ENCODE measurements at places on chromosomes 2 and 18.

DNA sequence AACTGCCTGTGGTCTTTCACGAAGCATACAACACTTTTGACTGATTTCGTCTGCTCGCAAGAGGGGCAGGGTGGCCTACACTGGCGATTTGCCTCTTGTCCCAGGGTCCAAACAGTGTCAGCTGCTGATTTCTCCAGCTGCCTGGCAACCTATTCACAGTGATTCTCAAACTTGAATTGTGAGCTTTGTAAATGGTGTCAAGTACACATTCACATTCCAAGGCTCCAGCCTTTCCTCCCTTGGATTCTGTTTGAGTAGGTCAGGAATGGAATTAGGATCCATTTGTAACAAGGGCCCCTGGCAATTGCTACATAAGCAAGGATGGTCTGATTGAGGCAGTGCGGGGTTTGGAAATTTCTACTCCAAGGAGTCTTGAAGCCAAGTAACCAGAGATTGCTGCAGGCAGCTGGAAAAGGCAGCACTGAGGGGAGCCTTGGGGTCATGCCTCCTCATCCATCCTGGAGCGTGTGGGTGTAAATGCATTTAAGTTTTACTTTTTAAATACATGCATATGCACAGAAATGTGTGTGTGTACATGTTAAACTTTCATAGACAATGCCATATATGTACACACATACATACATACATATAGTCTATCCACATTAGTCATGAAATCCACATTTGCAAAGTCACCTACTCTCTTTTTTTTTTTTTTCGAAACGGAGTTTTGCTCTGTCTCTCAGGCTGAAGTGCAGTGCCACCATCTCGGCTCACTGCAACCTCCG is 86.8 kb upstream of the UXS1 start:
- DNase-seq = peak; percentile 1

GRCh38 chr18:67995769-67996168 is 479.2 kb upstream of the DSEL start:
- DNase-seq = no peak

- no peak for DNase-seq
Observed at GRCh38 chr18:10274301-10274700, 180.1 kb upstream of the APCDD1 start.

GRCh38 chr2:137872577-137872976 is 91.7 kb upstream of the HNMT start:
- no peak for DNase-seq

DNA sequence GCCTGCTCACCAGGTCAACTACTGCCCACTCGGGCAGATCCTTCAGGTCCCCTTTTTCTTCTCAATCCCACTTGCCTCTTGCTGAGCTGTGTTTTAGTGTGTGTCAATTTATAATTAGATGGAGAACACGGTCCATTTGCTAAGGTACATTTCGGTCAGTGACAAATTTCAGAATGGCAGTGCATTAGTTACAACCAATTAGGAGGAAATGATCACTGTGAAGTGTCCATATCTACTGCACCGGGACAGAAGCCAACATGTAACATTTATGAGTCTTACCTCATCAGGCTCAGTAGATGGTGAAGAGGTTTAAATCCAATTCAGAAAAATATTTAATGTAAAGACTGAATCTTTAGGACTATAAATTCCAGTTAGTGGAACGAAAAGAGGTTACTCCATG is 47.7 kb downstream of the CMPK2 start:
- DNase-seq = no peak

- DNase-seq = no peak
Observed at GRCh38 chr2:28399956-28400355, 7.3 kb downstream of the FOSL2 start.

GRCh38 chr2:238599549-238600505 is 173.1 kb downstream of the ASB1 start:
- no peak for DNase-seq

- DNase-seq = no peak
Observed at GRCh38 chr2:16100006-16100405, 159.7 kb downstream of the MYCN start.

GRCh38 chr2:17646838-17647701 is 106.5 kb downstream of the SMC6 start:
- DNase-seq = no peak

- DNase-seq = no peak
Observed at GRCh38 chr2:195396479-195396878, 260.5 kb upstream of the SLC39A10 start.

GRCh38 chr2:168188002-168188401 is 59.4 kb downstream of the STK39 start:
- no peak for DNase-seq

- DNase-seq = no peak
Observed at GRCh38 chr2:162092008-162092390, 18.0 kb upstream of the DPP4 start.

GRCh38 chr2:127050803-127051115 is 56.2 kb downstream of the BIN1 start:
- DNase-seq = no peak

- DNase-seq = no peak
Observed at GRCh38 chr2:41167014-41167413, 715.1 kb upstream of the SLC8A1 start.

DNA sequence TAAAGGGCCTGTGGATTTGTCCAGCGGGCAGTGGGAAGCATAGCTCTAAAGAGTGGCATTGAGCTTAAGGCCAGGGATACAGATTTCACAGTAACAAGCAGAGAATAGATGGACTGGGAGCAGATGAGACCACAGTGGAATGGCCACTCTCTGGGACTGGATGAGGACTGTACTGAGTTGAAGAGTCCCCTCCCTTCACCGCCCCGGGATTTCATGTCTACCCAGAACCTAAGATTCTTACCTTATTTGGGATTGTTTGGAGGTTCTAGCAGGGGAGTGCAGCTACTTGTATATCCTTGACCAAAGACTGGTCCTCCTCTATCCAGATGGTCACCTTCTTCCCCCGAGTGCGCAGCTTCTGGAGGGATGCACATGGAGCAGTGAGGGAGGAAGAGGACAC is 28.0 kb upstream of the EFEMP1 start:
- no peak for DNase-seq

GRCh38 chr18:77098538-77099174 is 33.9 kb downstream of the MBP start:
- DNase-seq = no peak

GRCh38 chr2:226743915-226744314 is 55.7 kb downstream of the IRS1 start:
- DNase-seq = no peak

DNA sequence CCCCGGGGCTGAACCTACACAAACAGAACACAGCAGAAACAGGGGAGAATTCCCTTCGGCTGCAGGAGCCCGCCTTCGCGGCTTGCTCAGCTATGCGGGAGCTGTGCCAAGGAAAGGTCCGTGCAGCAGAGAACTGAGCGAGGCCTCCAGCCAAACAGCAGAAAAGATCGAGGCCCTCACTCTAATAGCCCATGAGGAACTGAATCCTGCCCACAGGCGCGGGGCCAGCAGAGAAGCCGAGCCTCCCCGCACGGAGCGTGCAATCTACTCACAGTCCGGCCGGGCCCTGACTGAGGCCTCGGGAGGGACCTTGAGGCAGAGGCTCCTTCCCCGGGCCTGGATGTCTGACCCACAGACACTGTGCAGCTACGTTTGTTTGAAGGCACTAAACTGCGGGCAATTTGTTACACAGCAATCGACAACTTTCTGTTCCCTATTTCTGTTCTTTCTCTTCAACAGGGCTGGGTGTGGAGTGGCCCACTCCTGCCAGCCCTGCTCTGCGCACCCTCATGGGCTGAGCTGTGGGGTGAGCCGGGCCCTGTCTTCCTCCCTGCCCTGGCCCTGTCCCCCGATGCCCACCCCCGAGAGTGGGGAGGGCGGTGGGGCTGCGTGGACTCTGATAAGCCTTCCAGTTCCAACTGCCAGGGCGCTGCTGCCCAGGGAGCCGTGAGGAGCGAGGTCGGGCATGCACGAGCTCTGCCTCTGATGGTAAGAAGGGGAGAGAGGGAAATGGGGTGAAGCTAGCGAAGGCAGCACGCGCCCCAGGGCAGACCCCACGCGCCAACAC is 13.7 kb downstream of the HES6 start:
- no peak for DNase-seq

- DNase-seq = no peak
Observed at GRCh38 chr2:162164802-162165201, 12.8 kb upstream of the GCG start.

- peak; percentile 82 for DNase-seq
Observed at GRCh38 chr2:160407393-160408172, 86.0 kb downstream of the RBMS1 start.

- DNase-seq = no peak
Observed at GRCh38 chr2:174662459-174662858, 64.9 kb upstream of the WIPF1 start.

- no peak for DNase-seq
Observed at GRCh38 chr18:57806978-57807285, 3.8 kb upstream of the ATP8B1 start.

DNA sequence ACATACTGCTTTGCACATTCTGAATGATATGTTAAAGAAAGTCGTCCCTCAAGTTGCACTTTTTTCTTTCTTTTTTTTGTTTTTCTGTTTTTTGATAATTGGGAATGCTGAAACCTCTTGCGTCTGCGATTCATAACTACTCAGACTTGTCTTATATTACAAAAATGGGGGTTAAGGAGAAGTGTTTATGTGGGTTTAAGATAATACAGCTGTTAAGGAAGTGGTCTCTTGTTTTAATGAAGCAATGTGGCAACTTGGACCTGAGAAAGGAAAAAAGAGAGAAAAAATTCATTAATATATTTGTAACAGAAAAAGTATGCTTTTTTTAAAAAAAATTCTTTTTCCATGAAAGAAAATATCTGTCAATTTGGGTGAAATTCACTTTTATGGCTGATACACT is 268.5 kb upstream of the CCDC68 start:
- DNase-seq = no peak

- DNase-seq = no peak
Observed at GRCh38 chr2:232829988-232830387, 40.1 kb upstream of the SNORC start.

- DNase-seq = no peak
Observed at GRCh38 chr2:98487806-98488189, 43.1 kb downstream of the INPP4A start.

DNA sequence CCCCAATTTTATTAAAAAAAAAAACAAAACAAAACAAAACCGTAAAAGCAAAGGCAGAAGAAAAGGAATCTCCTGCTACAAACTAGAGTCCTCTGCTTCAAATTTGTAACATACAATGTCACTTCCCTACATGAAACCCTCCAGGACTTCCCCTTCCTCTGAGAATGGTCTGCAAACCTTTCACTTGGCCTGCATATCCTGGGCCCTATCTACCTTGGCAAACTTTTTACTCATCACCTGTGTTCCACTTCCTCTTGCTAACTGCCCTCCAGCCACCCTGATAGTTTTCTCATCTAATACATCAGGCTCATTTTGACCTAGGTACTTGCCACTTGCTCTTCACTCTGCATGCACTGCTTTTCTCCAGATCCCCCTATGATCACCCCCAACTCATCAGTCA is 255.5 kb downstream of the ETAA1 start:
- no peak for DNase-seq

GRCh38 chr2:3430740-3431490 is 51.4 kb downstream of the TRAPPC12 start:
- no peak for DNase-seq

DNA sequence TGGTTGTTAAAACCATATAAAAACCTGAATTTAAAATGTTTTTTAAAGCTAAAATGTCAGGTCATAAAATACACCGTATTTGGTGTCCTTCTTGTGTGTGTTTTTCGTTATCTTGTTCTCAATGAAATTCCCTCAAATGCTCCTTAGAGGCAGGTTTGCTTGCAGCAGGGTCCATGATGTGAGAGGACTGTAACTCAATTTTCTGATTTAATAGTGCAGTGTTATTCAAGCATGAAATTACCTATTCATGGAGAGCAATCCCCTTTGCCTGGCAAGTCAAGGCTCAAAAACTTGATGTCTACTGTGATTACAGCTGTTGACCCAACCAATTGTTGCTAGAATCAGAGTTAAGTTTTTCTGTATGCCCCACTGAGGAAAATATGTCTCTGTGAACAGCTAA is 318.2 kb downstream of the GALNT13 start:
- DNase-seq = no peak

DNA sequence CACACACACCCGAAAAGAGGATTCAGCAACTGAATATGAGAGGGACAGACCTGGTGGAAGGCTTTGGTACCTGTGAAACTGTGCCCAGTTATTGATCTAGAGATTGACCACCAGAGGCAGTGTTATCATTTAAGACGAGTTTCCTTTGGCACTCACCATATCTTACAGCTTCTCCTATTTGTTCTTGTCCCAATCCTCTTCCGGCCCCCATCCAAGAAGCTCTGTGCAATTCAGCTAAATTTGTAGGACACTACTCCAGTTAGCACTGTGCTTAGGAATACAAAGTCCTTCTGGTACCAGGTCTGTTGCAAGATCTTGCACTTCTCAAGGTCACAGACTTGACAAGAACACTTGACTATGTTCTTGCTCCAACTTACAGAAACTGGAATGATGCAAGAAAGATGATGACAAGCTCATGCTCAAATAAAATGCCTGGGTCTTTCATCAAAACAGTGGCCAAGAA is 177.7 kb downstream of the TMEM247 start:
- peak; percentile 44 for DNase-seq

DNA sequence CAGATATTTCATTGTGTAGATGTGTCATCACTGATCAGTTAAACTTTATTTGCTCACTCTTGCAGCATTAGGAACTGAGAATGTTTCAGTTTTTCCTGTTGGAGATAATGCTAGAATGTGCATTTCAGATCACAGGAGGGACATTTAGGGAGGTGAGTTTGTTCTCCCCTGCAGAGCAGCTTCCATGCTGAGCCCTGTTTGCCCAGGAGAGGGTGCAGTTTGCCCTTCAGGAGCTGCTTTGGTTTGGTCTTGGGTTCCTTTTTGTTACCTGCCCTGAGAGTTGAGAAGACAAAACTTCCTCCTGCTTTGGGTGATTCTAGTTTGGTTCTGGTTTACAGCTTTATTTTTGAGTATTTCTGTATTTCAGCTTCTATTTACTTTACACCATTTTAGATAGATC is 49.9 kb downstream of the DGKD start:
- no peak for DNase-seq

DNA sequence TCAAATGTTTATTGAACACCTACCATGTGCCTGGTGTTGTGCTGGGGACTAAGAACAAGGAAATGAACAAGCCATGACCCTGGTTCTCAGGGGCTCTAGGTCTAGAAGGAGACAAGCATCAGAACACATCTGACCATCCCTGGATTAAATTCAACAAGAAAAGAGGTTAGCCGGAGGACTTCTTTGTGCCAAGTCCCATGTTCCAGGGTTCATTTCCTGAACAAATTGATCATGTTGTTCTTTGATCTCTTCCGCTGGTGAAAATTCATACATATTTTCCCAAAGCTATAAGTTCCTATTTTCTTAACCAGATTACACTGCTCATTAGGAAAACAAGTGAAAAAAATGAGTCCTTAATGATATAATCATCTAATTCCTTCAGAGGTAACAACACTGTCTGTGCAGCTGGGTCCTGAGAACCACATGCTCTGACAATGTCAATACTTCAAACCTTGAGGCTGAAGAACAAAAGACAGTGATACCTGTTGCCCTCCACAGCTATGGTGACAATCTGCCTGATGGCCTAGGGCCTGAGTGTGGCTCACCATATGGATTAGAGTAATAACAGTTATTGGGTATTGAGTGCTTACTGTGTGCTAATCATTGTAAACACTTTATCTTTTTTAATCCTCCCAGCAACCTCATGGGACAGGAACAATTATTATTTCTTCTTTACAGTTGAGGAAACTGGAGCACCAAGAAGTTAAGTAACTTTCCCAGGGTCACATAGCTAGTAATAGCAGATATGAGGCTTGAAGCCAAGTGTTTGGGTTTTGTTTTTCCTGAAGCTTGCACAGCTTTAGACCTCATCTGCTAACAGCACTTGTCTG is 24.6 kb upstream of the INO80C start:
- DNase-seq = no peak
